Stimulated activated CD8-positive, alpha-beta memory T cell treated with anti-CD3 and anti-CD28 coated beads, Interleukin-7, amount 100 ng/mL, for 1 hour (primary cell): ENCODE measurements at places on chromosomes 2 and 18.

DNA sequence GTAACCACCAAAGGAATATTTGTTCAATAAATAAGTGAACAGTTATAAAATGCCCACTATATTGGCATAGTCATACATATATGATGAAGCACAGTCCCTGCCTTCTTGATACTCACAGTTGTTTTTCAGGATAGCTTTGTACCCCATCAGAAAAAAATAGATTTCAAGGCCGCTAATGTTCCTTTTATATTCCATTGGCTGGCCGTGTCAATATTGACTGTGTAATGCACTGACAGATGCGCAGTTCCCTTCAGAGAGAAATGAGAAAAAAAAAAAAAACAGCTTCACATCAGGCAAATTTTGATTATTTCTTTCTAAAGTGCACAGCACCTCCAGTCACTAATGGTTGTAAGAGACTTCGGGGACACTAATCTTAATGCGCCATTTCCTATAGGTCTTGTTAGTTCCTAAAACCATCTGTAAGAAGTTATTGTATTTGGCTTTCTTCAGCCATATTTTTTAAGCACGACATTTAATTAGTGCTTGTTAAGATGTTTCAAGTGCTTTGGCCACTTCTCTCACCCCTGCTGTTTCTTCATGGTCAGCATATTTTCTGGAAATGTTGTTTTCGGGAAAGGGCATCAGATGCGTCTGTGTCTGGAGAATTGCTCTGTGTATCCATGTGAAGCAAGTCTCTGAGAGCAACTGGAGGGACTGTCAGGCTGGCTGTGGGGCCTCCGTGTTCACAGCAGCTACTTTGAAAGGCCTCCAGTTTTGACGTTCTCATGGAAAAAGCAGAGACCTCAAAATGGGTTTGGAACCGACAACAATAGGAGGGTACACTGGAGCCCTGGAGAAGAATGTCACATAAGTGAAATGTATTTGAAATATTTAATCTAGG lies 378.3 kb downstream of the MTX2 start:
- no peak for DNase-seq

GRCh38 chr2:110773401-110773921 lies 41.1 kb downstream of the ACOXL start:
- DNase-seq, result no peak

- DNase-seq, result no peak
Observed at GRCh38 chr2:134674687-134675086, 44.1 kb downstream of the TMEM163 start.

- DNase-seq, result no peak
Observed at GRCh38 chr2:174681099-174682006, 82.9 kb downstream of the CHRNA1 start.

GRCh38 chr18:32884543-32884942 lies 111.7 kb upstream of the KLHL14 start:
- no peak for DNase-seq

GRCh38 chr2:119126650-119127049 lies 31.9 kb downstream of the C1QL2 start:
- DNase-seq, result no peak

- DNase-seq, result no peak
Observed at GRCh38 chr2:97693476-97693875, 19.9 kb upstream of the ZAP70 start.

GRCh38 chr18:72555101-72555500 lies 11.0 kb upstream of the CBLN2 start:
- DNase-seq, result no peak
